ENCODE measurements at places on chromosomes 12 and 14.

DNA sequence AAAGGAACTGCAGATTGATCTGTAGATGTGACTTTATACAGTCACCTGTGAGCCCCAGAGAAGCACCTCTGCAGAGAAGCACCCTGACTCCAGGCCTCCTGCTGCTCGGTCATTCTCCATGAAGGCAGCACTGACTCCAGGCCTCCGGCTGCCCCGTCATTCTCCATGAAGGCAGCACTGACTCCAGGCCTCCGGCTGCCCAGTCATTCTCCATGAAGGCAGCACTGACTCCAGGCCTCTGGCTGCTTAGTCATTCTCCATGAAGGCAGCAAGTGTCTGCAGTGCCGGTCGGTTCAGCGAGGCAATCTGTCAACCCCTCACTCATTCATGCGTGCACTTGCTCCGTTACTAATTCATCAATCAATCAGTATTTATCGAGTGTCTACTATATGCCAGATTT, 160.3 kb downstream of the PIWIL1 start:
- no peak for DNase-seq

DNA sequence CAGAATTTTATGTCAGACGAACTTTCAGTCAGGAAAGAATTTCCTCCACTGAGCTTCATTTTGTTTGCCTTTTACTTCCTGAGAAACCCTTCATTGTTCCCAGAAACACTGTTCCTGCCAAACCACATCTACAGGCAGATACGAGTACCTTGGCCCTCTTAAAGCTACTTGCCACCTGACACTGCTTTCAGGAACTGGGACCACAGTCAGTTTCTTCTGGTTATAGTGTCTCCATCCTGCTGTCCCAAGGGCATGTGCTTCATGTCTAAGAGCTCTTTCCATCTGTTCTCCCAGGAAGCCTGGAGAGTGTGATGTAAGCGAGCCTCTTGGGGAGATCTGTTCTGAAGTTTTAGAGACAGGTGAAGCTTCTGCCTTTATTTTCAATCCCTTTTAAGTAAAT, 161.7 kb upstream of the PLEKHA5 start:
- DNase-seq = no peak

DNA sequence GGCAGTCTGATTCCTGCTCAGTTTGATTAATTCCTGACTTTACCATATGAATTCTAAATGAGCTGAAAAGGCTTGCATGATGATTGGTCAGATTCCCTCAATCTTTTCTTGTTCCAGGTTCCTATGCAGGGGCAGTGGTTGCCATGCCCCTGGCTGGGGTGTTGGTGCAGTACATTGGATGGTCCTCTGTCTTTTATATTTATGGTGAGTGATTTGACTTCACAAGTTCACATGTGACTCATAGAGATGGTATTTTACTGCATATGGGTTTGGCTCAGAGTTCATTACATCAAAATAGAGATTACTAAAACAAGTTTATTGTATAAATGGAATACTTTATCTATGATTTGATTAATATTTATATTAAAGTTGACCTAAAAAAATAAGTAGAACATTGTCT, 44.8 kb downstream of the SLC17A8 start:
- no peak for DNase-seq

DNA sequence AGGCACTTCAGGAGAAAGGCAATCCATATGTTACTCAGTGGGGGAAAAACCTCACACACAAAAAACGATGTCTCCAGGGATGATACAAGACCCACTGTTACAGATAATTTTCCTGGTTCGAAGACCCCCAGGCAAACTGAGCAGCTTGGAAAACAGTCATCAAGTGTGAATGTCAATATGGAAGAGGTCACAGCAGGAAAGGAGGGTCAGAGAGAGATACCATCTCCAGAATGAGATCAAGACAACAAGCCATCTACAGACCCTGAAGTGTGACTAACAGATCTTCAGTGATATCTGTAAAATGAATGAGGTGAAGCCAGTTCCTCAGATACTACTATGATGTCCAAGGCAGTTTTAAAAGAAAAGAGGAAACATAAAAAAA, 28.6 kb downstream of the GNS start:
- no peak for DNase-seq

GRCh38 chr14:101233021-101233366, 328.3 kb upstream of the DIO3 start:
- DNase-seq = no peak

GRCh38 chr12:117832459-117833457, 136.0 kb downstream of the KSR2 start:
- DNase-seq = no peak

DNA sequence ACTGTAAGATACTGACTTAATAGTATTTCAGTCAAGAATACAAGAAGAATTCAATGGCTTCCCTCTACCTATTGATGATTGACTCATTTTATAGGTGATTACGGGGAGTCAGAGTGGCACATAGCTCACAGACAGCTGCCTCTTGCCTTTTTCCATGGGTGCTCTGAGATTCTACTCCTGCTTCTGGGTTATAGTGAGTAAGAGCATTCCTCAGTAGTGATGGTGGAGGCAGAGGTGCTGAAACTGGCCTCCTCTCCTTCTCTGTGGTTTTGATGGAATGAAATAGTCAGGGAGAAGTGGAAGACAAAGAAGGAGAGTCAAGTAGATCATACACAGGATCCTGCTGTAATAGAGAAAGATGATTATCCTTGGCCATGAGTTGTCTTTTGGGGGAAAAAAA, 438.2 kb upstream of the FAR2 start:
- no peak for DNase-seq

- DNase-seq = no peak
Measured at GRCh38 chr14:105384041-105384557, 14.2 kb upstream of the TEX22 start.

- peak; percentile 25 for DNase-seq
Measured at GRCh38 chr12:115871714-115872113, 405.8 kb downstream of the MED13L start.

DNA sequence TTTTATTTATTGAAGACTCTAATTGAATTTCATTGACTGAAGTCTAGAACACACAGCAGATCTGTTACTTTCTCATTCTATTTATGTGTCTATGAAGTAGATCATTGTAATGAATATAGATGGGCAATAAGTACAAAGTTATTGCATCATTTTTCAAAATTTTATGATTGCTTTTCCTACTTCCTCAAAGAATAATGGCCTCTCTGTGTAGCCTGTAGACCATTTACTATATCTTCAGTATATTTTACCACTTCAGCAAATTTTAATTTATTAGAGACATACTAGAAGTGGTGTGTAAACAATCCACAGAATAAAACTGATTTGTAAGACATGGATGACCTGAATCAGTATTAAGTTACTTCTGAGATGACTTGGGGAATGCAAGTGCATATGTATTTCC, 291.7 kb upstream of the FAR2 start:
- DNase-seq = no peak

- no peak for DNase-seq
Measured at GRCh38 chr12:122754790-122755189, 2.2 kb downstream of the DENR start.

DNA sequence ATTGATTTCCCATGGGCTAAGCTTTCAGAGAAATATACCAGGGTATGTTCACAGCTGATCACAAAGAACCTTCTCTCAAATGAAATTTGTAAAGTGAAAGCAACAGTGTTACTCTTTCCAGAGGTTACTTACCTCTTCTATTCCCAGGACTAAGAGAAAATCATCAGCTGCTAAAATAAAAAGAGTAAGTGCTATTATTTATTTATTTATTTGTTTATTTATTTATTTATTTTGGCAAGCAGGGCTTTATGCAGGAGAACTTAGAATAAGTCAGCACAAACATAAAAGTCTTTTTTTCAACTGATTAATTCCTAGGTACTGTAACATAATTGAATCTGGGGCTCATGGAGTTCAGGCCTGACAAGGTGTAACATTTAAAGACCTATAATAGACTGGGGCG, 93.9 kb upstream of the SYT10 start:
- no peak for DNase-seq

DNA sequence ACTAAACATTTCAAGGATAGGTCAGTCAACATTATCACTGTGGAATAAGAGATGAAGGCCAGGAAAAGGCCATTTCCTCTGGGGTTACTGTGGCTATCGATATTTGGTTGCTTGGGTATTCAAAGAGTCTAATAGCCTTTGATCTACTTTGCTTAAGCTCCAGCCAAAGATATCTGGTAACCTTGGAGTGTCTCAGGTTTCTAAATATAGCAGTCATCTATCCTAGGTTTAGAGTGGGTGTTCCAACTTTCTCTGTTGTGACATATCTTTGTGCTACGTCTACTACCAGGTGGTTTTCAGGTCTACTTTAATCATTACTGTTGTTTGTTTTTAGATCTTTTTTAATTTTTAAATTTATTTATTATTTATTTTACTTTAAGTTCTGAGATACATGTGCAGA, 42.4 kb downstream of the RDH12 start:
- no peak for DNase-seq

- peak; percentile 57 for DNase-seq
Measured at GRCh38 chr12:42332301-42333285, 6.6 kb downstream of the PPHLN1 start.

GRCh38 chr12:102903337-102904007, 13.6 kb downstream of the PAH start:
- no peak for DNase-seq

- DNase-seq = no peak
Measured at GRCh38 chr12:111444314-111444924, 38.7 kb downstream of the SH2B3 start.

DNA sequence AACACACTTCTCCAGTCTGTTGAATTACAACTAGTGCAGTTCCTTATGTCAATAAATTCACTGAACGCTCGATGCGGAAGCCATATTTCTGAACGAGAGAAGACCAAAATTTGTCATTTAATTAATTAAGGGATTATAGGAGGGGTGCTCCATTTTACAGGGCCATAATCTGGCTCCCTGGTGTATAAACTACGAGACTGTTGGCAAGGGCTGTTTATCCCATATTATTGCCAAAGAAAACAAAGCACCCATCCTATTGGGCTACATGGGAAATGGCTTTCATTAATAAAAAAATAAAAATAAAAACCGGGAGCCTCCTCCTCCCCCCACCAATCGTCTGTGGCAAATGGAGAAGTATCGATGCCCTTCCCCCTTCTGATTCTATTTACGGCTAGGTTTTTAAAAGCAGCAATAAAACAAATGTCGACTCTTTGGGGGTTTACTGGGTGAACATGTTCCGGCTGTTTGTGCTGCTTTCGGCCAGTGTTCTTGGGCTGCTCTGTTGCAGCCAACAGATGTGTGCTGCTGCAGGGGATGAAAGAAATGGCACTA, 24.8 kb downstream of the ATF7 start:
- no peak for DNase-seq

DNA sequence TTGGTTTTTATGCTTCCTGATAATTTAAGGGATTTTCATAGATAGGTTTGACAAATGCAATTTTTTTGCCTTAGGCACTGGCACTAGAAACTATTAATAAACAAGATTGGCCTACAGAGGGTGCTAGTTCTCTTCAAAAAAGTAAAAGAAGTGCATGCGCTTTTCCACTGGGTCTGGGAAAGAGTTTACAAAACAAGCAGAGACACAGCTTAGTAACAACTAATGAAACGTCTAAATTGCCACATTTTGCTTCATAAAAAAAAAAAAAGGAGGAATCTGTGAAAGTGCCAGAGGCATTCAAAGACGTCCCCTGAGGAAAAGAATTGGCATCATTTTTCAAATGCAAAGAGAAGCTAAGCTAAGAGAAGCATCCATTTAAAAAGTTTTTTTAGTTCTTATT, 58.3 kb upstream of the EEA1 start:
- peak; percentile 75 for DNase-seq

DNA sequence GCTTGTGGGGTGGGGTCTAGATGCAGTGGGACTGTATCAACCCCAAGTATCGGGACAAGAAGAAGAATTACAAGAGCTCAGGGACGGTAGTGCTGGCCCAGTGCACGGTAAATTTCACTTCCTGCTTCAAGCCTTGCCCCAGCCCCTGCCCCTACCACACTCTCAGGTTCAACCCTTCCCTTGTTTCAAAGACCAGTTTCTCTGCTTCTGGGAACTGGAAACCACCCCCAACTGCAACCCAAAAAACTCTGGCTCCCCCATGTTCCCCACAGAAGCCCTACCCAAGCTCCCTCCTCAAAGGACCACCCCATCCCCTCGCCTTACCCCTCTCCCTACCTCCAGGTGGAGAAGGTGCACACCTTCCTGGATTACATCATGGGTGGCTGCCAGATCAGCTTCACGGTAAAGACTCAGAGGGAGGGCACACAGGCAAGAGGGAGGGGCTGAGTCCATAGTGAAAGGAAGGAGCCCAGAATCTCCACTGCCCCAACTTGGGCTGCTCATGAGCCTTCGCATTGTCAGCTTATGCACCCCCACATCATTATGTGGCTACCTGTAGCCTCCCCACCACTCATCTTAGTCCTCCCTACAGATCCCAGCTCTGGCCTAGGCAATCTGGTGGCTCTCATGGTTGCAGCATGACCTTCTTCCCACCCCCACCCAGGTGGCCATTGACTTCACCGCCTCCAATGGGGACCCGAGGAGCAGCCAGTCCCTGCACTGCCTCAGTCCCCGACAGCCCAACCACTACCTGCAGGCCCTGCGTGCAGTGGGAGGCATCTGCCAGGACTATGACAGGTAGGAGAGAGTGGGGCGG, 4.3 kb downstream of the CPNE6 start:
- DNase-seq = no peak

GRCh38 chr12:19847294-19848059, 408.2 kb downstream of the AEBP2 start:
- DNase-seq = no peak

DNA sequence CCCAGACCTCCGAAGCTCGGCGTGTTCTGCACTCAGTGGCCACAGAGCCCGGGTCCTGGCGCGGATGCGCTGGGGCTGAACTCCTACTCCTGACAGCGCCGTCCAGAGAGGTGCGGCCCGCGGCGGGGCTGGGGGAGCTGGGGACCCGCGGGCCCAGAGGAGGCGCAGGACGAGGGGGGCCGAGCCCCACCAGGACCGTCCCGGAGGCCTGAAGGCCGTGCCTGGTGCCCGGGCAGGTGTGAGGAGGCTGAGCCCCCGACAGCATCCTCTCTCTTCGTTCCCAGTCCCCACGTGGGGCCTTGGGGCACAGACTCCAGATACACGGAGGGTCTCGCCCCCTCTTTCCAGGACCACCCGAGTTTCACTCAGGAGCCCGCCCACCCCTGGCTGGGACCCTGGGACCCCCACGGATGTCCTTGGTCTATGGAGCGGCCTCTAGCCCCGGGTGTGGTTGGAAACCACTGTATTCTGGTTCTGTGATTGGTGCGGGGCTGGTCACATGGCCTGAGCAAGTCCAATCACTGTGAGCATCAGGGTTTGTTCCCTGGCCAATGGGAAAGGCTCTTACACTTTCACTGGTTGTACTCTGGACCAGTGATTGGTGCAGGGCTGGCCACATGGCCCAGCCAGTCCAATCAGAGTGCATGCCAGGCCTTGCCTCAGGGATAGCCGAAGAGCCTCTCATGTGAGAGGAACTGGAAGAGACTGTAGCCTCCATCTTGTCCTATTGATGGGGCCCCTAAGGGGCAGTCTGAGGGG, 217.6 kb upstream of the SFSWAP start:
- no peak for DNase-seq

GRCh38 chr14:51609955-51610283, 41.8 kb upstream of the FRMD6 start:
- no peak for DNase-seq

Data from suppressor macrophage treated with lipopolysaccharide for 4 hours (primary cell).